ENCODE measurements at places on chromosomes 16 and 17.
A peak's percentile ranks its signal among the peaks of the same experiment; 100 is the strongest.

DNA sequence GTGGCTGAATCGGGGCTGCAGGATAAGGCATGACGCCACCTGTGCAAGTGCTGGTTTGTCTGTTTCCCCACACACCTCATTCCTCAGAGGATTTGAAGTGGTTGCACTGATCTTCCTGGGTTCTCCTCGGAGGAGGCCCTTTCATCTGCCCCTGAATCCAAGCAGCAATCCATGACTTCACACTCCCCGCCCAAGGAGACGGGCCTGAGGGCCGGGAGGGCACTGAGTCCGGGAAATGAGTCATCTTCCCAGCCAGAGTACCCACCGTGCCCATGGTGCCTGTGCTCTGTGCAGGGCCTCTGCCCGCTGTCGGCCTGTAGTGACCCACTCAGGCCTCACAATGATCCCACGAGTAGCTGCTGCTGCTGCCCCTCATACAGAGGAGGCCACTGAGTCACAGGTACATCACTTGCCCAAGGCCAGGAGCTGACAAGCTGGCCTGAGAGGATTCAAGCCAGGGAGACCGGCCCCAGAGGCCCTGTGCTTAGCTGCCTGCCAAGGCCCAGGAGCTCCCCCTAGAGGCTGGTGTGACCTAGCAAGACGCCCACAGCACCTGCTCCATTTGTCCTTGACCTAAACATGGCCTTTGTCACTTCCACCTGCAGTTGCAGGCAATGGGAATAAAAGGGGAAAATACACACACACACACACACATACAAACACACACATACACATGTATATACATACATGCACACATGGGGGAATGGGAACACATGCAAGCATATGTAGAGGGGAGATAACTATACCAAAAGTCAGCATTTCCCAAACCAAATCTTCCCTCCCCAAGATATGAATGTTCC is 240.0 kb downstream of the C16orf95 start:
- peak; percentile 62 for DNase-seq

- DNase-seq = no peak
Observed at GRCh38 chr16:56742030-56742984, 12.4 kb downstream of the NUP93 start.

DNA sequence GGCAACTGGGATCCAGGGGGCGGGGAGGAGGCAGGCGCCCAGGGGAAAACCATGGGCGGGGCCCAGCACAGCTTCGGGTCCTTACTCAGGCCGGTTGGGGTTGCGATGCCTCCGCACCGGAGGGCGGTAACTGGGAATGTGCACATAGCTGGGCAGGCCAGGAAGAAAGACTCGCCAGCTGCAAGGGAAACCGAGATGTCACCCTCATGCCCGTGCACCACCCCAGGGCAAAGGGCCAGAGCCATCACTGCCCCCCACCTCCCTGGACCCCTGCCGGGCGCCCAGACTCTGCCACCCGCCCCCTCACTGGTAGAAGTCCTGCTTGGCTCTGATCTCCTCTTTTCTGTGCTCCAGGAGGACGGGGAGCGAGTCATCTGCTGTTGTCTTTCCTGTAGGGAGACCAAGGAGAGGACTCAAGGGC is 6.7 kb downstream of the ALOX12B start:
- no peak for DNase-seq

DNA sequence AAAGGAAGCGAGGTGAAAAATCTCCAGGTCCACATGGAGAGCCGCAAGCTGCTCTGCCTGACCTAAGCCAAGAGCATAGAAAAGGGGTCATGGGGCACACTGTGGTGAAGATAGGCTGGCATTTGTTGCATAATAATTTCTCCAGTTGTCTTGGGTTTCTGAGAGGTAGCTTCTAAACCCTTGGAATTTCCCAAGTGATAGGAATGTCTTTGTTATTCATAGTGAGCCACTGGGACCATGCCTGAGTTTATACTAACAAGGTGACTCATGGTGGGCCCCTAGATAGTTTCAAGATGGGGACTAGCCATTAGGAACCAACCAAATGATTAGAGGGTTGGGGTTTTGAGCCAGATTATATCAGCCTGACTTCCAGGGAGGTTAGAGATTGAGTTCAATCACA is 25.6 kb downstream of the SOST start:
- DNase-seq = no peak

DNA sequence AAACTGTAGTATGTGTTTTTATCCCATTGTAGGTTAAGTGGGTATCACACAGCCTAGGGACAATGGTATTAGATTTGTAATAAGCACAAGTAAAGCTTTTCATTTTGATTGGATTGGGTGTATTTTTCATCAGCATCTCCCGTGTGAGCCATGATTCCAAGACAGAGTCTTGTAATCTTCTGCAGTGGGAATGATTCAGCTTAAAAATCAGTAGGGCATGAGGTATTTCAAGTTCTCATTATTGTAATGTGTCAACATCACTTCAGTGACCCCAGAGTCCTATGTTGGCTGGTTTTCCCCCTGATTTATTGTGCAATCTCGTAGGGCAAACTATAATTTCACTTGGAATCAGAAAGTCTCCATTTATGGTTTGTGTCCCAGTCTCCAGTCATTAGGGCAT is 833.2 kb upstream of the RBFOX1 start:
- DNase-seq = no peak

GRCh38 chr17:10226930-10227695 is 28.7 kb upstream of the GAS7 start:
- DNase-seq = peak; percentile 65

- peak; percentile 55 for DNase-seq
Observed at GRCh38 chr16:28845293-28845692, 855 bp downstream of the TUFM start.
